ENCODE measurements at places on chromosomes 16 and 17.

GRCh38 chr17:76733618-76733957, 3.5 kb downstream of the SRSF2 start:
- DNase-seq: no peak

DNA sequence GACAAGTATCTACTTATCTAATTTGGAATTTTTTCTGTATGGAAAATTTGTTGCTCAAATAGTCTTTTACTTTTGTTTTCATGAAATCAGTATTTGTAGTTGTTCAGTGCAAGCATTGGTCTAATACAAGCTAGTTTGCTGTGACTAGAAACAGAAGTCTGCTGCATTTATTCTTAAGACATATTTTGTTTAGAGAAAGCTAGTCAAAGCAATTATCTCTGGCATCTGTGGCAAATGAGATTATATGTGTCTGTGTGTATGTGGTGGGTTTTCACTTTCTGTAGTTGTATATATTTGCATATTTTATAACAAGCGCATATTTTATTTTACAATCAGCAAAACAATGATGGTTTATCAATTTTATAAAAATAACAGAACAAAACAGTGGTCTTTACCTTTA, 96.0 kb upstream of the SIAH1 start:
- DNase-seq: no peak

GRCh38 chr16:62939687-62940086, 903.4 kb upstream of the CDH8 start:
- DNase-seq: no peak

DNA sequence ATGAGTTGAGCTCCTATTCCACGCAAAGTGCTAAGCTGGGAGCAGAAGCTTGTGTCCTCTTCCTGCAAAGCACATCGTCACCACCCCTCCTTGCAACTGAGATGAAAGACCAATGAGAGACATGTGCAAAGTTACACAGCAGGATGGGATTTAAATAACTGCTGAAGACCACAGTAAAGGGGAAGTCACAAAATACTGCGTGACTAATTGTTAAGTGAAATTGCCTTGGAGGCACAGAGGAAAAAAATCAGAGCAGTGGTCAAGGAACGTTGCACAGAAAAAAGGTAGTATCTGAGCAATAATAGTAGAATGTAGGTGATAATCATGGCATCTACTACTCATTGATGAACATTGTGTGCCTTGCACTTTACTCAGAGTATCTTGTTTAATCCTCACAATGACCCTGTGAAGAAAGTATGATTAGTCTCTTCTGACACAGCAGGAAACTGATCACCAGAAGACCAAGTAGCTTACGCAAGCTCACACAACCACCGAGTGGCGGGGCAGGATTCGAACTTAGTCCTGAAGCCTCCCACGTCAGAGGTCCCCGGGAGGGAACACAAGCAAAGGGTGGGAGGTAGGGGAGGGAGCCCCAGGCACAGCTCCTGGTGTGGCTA, 15.4 kb upstream of the MYO18A start:
- DNase-seq: peak; percentile 39

DNA sequence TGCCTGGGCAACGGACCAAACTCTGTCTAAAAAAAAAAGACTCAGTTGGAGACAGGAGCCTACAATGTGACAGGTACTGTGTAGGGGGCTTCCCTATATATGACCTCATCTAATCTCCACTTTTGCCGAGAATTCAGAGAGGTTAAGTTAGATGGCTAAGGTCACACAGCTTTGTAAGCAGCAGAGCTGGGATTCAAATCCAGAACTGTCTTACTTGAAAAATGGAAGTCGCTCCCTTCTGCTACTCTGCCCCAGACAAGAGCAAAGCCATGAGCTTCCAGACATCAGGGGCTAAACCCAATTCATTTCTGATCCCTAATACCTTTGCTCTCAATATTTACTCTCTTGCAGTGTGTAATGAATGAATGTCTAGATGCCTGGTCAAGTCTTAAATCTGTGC, 41.5 kb upstream of the ABCC12 start:
- no peak for DNase-seq

DNA sequence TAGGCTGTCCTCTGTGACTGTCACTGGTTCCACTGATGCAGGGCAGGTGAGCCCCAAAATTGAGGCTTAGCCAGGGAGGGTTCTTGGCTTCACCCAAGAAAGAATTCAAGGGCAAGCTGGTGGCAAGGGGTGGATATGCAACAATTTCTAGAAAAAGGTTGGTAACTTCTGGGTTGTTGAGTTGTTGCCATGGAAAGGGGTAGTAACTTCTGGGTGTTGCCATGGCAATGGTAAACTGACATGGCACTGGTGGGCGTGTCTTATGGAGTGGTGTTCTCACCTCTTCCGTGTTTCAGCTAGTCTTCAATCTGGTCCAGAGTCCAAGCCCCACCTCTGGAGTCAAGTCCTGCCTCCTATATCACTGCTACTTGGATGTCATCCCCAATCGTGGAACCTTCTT, 9.5 kb upstream of the GUCY2D start:
- DNase-seq: no peak

- peak; percentile 25 for DNase-seq
Measured at GRCh38 chr16:88570691-88571092, 489 bp downstream of the ZC3H18 start.

DNA sequence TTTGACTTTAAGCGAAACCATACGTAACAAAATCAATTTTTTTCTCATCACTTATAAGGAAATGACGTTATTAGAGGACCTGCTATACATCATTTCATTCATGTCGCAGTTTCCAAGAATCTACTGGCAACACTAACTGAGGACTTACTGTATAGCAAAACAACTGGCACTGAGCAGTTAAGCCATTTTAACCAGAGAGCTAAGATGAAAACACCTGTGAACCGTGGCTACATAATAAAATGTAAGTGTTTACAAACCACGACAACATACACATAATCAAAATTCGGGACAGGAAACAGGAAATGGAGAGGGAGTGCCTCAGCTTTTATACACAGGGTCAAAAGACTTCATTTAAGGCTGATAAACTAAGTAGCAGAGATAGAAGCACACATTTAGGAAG, 29.5 kb downstream of the METTL16 start:
- no peak for DNase-seq

DNA sequence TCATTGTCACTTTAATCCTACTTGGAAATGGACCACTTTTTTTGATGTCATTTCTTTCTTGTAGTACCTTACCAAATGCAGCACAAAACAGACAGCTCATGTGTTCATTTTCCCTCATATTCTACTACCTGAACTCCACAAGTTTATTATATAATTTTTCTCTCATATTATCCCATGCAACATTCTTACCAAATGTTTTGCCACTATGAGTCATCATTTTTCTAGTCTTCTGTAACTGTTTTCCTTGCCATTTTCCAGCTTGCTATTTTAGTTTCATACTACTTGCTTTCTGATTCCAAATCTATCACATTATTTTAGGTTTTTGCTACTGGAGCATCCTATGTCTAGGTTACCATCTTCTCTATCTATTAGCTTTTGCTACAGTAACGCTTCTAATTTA, 332.7 kb downstream of the ZFHX3 start:
- no peak for DNase-seq

- no peak for DNase-seq
Measured at GRCh38 chr16:82260212-82260795, 90.3 kb upstream of the MPHOSPH6 start.

GRCh38 chr17:27560668-27561067, 70.3 kb upstream of the LGALS9 start:
- no peak for DNase-seq

- no peak for DNase-seq
Measured at GRCh38 chr17:50893183-50893993, 27.2 kb upstream of the TOB1 start.

DNA sequence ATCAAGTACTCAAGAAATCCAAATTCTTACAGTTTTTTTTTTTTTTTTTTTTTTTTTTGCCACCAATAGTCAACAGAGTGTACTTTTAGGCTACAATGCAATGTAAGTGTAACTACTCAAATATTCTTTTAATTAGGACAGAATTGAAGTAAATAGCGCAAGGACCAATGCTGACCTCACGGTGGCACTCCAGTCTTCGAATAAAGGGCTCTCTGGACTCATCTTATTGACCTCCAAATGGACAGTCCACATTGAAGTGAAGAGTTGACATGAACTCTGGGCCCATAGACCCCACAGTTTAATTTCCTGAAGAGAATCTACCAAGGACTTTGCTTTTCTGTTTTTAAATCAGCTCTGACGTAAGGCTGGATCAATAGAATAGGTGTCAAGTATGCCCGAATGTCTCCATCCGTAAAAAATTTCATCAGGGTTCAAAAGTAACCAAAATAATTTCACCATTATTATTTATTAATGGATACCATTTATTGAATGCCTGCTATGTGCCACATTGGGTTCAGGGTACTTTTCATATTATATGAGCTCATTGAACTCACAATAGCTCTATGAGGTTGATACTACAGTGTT, 7.3 kb upstream of the DDX52 start:
- no peak for DNase-seq

DNA sequence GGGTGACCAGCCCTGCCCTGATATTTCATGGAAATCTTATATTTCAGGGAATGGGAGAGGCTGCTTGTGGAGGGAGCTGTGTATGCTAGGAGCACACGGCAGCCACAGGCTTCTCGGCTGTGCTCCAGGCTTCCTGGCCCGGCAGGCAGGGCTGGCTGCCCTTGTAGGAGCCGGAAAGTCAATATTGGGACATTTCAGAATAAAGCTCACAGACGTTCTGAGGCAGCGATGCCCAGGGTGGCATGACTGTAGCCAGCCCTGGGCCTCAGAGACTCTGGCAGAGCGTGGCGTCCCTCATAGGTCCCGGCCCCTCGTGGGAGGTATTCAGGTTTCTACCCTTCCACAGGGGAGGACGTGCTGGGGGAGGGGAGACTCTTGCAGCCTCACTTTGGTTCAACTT, 65.7 kb downstream of the BANP start:
- DNase-seq: peak; percentile 32

- no peak for DNase-seq
Measured at GRCh38 chr16:14483819-14484385, 146.2 kb downstream of the PARN start.

- DNase-seq: peak; percentile 39
Measured at GRCh38 chr17:17548044-17548443, 43.5 kb downstream of the PEMT start.

DNA sequence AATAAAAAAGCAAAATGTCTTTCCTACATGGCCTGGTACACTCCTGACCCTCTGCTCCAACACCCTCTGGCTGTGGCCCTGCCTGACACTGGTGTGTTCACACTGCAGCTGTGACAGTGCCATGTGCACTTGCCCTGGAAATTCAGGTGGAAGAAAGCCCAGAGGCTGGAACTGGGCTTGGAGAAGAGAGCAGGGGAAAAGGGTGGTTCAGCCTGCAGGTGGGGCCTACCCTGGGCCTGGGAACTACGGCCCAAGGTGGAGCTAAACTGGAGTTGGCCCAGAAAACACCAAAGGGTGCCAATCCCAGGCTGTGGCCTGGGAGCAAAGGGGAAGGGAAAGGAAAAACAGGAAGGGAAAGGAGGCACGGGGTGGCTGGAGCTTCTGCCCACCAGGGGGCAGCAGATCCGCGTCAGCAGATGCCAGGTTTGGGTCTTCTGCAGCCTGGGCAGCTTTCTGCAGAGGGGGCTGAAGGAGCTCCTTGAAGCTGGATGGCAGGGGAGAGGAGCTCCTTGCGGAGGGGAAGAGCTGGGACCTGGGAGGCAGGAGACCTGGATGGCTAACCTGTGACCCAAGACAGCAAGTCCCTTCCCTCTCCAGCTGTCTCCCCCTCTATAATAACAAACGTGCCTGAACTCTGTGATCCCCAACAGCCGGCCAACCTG, 15.4 kb upstream of the CTCF start:
- DNase-seq: peak; percentile 70

- peak; percentile 67 for DNase-seq
Measured at GRCh38 chr16:85836706-85837582, 37.4 kb downstream of the COX4I1 start.

- no peak for DNase-seq
Measured at GRCh38 chr16:81435103-81435502, 9.5 kb upstream of the CMIP start.

DNA sequence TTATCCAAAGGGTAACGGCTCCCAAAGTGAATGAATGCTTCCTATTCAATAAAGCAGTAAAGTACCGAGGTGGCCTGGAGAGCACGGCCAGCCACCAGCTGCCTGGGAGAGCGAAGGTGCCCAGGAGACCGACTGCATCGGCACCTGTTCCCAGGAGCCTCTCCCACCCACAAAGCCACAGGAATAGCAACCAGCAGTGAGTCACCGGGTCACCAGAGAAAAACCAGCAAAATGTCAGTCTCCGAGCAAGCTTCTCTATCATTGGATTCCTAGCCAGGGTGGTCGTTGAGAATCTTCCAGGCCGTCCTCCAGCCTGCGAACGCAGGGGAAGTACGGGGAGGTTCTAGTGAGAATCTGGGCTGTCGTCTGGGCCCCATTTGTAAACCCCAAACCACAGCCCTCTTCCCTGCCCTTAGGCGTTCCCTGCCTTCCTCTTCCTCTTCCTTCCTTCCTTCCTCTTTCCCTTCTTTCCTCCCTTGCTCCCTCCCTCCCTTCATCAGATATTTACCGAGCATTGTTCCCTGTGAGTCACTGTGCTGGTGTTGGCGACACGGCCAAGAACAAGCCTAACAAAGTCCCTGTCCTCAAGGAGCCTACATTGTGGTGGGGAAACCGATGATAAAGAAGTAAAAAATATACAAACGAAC, 114.6 kb downstream of the SLC39A11 start:
- peak; percentile 27 for DNase-seq

- DNase-seq: peak; percentile 37
Measured at GRCh38 chr17:79082311-79083190, 7.9 kb downstream of the ENGASE start.

DNA sequence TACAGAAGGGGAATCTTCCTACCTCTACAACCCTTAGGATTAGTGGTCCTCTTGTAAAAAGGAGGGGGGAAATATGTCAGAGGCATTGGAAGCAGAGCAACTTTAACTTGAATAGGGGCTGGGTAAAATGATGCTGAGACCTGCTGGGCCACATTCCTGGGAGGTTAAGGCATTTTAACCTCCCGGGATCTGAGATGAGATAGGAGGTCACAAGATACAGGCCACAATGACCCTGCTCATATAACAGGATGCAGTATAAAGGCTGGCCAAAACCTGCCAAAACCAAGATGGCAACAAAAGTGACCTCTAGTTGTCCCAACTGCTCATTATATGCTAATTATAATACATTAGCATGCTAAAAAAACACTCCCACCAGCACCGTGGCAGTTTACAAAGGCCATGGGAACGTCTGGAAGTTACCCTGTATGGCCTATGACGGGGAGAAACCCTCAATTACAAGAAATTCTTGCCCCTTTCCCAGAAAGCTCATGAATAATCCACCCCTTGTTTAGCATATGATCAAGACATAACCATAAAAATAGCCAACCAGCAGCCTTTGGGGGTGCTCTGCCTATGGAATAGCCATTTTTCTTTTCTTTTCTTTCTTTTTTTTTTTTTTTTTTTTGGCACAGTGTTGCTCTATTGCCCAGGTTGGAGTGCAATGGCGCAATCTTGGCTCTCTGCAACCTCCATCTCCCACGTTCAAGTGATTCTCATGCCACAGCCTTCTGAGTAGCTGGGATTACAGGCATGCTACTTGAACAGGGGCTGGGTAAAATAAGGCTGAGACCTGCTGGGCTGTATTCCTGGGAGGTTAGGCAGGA, 6.2 kb upstream of the C1QTNF1 start:
- peak; percentile 82 for DNase-seq

GRCh38 chr16:5903832-5904231, 806.2 kb upstream of the EEF2KMT start:
- no peak for DNase-seq

GRCh38 chr16:50152351-50152806, 727 bp upstream of the TENT4B start:
- no peak for DNase-seq

GRCh38 chr16:14650629-14651028, 17.9 kb downstream of the BFAR start:
- DNase-seq: no peak

GRCh38 chr16:81060576-81061306, 16.3 kb downstream of the C16orf46 start:
- DNase-seq: no peak

- peak; percentile 70 for DNase-seq
Measured at GRCh38 chr17:19876529-19877161, 8.9 kb upstream of the ULK2 start.
